HS-5 (cell line): ENCODE measurements at places on chromosomes 16 and 17.
A peak's percentile ranks its signal among the peaks of the same experiment; 100 is the strongest.

DNA sequence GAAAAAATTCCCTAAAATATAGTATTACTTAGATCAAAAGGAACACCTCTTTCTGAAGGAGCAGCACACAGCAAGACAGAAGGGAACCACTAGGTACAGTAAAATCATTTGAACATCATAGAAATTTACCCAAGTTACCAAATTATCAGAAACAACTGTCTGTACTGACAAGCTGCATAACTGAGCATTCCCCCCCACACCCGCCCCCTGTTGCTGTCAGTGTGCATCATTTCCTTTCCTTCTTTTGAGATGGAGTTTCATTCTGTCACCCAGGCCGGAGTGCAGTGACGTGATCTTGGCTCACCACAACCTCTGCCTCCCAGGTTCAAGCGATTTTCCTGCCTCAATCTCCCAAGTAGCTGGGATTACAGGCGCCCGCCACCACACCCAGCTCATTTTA is 120.7 kb downstream of the TRIM37 start:
- DNase-seq: no peak

DNA sequence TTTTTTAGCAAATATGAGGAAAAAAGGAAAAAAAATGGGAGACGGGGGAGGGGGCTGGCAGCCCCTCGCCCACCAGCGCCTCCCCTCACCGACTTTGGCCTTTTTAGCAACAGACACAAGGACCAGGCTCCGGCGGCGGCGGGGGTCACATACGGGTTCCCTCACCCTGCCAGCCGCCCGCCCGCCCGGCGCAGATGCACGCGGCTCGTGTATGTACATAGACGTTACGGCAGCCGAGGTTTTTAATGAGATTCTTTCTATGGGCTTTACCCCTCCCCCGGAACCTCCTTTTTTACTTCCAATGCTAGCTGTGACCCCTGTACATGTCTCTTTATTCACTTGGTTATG is 1.2 kb upstream of the TMEM88 start:
- DNase-seq: no peak

DNA sequence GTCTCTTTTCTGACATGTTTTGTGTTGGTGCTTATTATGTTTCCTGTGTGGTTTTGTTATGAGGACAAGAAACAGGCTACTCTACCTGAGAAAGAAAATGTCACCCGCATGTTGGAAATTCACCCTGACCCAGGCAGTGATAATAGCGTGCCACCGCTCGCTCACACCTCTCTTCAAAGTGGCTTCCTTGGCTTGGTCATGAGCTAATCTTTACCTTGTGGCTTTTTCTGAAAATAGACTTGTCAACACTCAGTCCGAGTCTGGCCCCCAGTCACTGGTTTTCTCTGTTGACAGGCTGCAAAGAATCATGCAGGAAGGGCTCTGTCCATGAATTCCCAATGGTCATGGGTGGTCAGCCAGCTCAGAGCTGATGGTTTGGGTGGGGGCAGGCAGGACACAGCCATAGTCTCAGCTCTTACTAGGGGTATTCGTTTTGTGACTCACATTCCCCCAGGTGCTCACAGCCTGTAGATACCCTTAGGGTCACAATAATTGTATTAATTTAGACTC is 121.3 kb upstream of the CACNG5 start:
- no peak for DNase-seq

- DNase-seq: no peak
These were observed 87.2 kb upstream of the PLEKHM1 start for GRCh38 chr17:45577571-45578279.

GRCh38 chr17:3574231-3574630 is 16.6 kb upstream of the TRPV3 start:
- no peak for DNase-seq

DNA sequence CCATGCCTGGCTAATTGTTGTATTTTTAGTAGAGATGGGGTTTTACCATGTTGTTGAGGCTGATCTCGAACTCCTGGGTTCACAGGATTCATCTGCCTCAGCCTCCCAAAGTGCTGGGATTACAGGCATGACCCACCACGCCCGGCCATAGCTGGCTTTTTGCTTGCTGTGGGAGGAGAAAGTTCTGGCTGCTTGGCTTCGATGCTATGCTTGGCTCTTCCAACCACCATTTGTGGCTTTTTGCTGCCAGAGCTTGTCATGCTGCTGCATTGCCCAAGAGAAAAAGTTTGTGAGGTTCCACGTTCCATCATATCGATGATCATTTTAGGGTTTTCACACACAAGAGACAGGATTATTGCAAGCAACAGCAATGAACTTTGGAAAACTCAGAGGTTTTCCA is 16.2 kb downstream of the BMERB1 start:
- DNase-seq: no peak

- DNase-seq: no peak
These were observed 2.4 kb downstream of the MAPK7 start for GRCh38 chr17:19380481-19381301.

GRCh38 chr17:63834431-63835166 is 7.1 kb upstream of the FTSJ3 start:
- DNase-seq: no peak

- no peak for DNase-seq
These were observed 40.9 kb downstream of the TMEM235 start for GRCh38 chr17:78272181-78272913.

DNA sequence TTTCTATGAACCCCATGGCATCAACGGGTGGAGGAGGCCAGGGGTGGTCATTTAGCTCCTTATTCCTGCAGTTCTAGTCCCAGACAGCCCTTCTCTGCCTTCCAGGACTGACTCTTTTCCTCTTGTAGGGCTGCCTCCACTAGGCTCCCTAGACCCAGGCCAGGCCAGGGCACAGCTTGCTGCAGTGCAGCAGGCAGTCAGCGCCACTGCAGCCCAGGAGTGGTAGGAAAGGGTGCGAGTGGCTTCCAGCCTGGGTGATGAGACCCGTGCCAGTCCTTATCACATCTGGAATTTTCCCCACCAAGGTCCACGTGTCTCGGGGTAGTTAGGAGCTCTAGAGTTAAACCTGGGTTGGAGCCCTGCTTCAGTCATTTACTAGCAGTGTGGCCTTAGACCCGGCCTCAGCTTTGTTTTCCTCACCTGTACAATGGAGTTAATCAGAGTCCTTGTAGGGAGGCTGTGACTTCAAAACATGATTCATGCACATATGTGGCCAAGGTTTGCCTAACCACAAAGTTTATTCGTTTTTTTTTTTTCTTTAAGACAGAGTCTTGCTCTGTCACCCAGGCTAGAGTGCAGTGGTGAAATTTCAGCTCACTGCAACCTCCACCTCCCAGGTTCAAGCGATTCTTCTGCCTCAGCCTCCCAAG is 4.7 kb downstream of the SLC5A11 start:
- DNase-seq: no peak

GRCh38 chr17:67490471-67490870 is 113.4 kb downstream of the PITPNC1 start:
- DNase-seq: no peak

DNA sequence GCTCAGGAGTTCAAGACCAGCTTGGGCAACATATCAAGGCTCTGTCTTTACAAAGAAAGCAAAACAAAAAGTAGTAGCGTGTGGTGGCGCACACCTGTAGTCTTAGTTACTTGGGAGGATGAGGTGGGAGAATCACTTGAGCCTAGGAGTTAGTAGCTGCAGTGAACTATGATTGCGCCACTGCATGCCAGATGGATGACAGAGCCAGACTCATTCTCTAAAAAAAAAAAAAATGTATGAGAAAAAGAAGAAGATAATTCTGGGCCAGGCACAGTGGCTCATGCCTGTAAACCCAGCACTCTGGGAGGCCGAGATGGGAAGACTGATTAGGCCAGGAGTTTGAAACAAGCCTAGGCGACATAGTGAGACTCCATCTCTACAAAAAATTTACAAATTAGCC is 28.5 kb downstream of the STAT5B start:
- DNase-seq: peak; percentile 44

DNA sequence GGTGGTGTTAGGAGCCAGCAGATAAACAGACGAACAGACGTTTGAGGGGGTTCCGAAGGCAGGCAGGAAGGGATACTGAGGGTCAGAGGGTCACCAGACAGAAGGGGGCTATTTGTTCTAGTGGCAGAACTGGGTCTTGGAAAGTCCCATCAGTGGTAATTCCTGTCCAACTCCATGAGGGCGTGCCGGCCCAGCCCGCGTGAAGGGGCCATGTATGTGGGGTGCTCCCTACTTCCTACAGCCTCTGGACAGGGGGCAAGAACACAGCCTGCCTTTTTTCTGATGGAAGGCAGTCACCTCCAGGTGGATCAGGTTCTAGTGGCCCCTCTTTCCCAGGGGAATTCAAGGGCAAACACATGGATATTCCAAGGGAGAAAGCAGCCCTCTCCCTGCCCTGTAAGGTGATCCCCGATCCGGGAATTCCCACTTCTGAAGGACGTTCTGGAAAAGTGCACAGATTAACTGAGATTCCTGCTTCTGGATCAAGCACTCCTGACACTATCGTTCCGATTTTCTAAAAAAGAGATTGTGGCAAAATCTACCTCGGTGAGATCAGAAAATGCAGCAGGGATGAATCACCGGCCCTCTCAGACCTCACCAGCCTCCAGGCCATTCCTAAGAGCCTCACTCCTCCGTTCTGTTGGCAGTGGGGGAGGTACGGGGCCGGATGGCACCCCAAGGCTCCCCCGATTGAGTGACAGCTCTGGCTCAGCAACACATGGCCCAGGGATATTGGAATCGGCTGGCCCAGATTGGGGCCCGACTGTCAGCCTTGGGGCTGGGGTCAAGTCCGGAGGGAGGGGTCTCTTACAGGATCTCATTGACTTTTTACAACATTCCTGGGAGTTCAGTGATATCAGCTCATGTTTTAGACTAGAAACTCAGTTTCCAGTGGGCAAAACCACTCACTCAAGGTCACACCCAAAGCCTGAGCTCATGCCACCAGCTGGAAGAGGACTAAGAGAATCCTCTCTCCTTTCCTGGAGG is 12.4 kb downstream of the STX1B start:
- peak; percentile 87 for DNase-seq

GRCh38 chr17:57875290-57876022 is 25.6 kb upstream of the MRPS23 start:
- DNase-seq: peak; percentile 94

DNA sequence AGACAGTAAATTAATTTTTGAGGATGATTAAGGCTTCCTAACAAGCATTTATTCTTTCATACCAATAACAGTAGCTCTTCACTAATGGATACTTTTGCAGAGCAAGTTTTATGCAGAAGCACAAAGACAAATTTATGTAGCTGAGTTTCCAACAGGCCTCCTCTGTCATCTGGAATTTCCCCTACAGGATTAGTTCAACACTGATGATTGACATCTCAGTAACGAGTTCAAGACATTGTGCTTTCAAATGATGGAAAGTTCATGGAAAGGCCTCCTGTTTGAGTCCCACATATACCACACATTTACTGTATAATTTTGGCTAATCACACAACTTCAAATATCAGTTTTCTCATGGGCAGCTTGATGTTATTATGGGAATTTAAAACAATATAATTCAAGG is 40.6 kb downstream of the ABCA10 start:
- DNase-seq: no peak

- no peak for DNase-seq
These were observed 19.2 kb downstream of the SGF29 start for GRCh38 chr16:28572696-28573510.

DNA sequence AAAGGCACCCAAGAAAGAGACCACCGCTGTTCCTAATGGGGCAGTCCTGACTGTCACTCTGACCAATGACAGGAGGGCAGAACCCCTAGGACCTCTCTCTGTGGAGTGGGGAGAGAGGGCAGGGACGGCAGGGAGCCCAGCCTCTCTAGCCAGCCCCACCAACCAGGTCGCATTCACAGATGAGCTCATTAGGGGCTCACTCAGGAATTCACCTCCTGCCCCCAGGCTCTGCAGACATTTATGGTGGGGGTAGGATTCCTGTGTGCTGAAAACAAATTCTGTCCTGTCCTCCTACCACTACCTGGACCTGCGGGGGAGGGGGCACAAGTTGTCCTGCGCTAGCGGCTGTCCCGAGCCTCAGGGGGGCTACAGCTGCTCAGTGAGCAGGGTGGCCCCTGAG is 27.7 kb upstream of the GPRC5C start:
- no peak for DNase-seq

DNA sequence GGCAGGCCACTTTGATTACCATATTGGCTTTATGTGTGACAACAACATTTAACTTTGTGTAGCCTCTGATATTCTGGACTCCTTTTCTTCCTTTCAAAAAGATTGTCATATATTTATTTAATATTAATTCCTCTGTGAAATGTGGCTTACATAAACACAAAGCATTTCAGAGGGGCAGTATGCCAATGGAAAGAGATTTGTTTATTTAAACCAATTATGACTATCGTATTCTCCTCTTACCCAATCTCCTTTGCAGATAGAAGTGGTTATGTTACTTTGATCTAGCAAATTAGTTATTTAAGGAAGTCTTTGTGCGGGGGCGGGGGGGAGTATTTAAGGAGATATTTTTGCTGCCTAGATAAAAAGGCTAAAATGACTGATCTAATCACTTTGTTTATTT is 573.7 kb upstream of the KIF2B start:
- no peak for DNase-seq

DNA sequence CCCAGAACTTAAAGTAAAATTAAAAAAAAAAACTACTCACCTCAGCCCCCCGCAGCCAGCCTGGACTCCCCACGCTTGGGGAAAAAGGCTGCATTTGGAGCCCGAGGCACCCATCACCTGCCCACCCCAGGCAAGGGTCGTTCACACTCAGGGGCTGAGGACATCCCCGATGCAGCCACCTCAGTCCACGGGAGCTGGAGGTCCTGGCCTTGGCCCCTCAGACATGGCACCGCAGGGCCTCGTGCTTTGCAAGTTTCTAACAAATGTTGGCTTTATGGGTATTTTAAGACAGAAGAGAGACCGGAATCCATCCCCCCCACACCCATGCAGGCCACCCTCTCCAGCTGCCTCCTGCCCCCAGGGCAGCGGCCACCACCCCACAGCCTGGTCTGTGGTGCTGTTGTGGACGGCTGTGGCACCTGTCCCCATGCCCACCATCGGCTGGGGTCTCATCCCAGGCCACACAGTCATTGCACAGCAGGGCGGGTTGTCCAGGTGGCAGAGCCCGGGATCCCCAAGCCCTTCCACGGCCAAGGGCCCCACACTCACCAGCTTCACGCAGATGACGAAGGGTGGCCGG is 116.4 kb upstream of the ZNF750 start:
- no peak for DNase-seq

- no peak for DNase-seq
These were observed 75.1 kb downstream of the METRNL start for GRCh38 chr17:83154311-83155127.

DNA sequence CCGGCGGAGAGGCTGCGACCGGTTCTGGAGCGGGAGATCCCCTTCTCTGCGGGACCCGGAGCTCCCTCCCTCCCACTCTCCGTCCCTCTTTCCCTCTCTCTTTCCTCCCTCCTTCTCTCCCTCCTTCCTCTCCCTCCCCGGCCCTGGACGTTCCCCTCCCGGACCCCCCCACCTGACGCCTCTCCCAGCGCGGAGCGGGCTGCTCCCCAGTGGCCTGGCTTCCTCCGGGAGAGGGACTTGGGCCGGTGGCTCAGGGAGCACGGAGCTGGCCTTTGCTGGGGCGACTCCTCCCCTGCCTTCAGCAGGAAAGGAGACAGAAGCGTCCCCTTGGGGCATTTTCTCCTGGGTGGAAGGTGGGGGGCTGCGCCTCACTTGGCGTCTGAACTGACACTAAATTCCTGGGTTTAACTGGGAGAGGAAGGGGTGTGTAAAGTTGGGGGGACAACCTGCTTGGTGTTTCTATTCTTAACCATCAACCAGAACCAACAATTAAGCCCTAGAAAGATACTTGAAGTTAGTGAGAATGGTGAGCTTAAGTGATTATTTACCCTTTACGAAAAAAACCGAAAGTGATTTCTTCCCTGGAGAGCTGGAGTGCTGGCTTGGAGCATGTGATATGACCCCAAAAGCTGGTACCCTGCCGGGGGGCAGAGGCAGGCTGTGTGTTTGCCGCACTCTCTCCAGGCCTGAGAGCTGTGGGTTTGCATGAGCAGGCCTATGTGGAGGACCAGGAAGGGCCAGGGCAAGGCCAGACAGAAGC is 775 bp downstream of the SPIRE2 start:
- no peak for DNase-seq
